ENCODE measurements at places on chromosomes 11 and 22.

- peak; percentile 34 for DNase-seq
Measured at GRCh38 chr22:36419177-36419911, 31.6 kb upstream of the MYH9 start.

DNA sequence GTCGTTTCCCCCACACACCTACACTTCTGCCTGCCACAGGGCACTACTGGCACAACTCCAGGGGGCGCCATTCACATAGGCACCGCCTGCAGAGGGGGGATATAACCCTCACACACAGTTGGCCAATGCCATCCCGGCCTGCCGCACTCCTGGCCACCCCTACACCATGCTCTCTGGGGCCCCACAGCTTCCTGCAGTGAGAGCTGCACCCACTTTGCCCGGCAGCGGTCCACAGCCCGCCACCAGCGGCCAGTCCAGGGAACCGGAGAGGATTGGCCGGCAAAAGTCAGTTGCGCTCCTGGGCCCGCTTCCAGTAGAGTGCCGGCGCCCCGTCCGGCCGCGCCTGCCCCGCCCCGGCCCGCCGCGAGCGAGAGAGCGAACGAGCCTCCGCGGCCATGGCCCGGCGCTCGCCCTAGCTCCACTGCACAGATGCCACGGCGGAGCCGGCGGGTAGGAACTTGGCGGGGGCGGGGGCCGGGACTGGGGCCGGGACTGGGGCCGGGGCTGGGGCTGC is 25.6 kb upstream of the SUSD2 start:
- DNase-seq: no peak

DNA sequence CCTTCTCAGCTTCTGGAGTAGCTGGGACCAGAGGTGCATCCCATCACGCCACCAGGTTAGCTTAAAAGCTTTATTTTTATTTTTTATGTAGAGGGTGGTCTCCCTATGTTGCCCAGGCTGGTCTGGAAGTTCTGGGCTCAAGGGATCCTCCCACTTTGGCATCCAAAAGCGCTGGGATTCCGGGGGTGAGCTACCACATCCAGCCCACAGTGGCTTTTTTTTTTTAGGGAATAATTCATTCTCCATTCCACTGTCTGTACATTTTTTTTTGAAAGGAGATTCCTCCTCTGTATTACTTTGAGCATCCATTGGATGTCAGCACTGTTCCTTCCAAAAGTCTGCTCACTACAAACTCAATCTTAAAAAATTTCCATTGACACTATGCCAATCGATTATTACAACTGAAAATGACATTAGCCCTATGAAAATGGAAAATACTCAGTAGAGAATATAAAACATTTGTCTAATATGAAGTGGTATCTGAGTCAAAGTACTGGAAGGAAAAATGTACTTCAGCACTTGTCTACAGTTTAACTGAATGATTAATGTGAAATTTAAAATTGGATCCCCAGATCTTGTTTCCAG is 1.3 kb upstream of the LPXN start:
- no peak for DNase-seq

GRCh38 chr11:122339436-122340060 is 223.5 kb upstream of the BLID start:
- no peak for DNase-seq

GRCh38 chr11:83259559-83259958 is 26.6 kb downstream of the CCDC90B start:
- DNase-seq: no peak

- DNase-seq: no peak
Measured at GRCh38 chr11:11155962-11156815, 196.9 kb downstream of the CSNK2A3 start.

- DNase-seq: no peak
Measured at GRCh38 chr11:70193411-70194292, 9.4 kb upstream of the FADD start.

DNA sequence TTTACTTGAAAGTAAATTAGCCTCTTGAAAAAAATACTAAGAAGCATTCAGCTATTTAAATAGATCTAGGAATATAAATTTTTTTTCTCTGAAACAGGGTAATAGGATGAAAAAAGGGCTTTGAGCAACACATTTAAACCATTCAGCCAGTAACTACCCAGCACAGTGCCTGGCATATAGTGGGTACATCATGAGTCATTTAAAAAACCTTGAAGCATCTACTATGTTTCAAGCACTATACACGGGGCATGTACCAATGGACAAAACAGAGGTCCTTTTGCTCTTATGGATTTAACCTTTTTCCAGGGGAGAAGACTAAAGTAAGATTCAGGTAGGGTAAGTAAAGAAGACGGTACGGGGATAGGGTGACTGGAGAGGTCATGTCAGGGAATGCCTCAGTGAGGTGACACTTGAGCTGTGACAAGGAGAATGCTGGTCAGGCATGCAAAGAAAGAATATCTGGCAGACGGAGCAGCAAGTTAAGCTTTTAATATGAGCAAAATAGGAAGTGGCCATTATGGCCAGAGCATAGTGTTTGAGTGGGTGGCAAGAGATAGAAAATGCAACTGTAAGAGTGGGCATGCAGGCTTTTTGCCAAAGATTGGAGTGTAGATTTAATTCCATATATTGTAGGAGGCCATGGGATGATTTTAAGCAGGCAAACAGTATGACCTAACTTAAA is 101.1 kb downstream of the HIPK3 start:
- DNase-seq: no peak

DNA sequence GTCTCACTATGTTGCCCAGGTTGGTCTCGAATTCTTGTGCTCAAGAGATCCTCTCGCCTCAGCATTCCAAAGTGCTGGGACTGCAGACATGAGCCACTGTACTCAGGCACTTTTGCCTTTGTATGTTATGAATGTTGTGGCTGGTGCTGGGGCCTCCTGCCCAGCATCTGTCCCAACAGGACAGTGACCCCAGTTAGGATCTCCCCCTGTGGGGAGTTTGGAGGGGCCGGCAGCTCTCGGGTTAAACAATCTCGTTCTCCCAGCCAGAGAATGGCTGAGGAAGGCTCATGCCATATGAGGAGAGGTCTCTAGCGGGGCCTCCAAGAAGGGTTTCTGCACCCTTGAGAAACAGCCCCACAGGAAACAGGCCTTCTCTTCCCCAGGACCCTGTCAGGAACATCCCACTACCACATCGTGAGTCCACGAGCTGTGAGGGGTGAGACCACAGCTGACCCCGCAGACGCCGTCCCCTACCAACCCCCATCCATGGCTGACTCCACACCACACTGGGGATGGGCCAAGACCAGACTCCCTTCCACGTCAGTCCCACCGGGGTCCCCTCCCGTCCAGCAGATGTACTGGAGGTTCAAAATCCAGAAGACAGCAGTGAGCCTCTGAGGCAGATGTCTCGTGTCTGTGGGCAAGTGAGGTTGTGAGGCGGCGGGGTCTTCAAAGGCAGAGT is 54.1 kb downstream of the SHANK2 start:
- DNase-seq: no peak

- no peak for DNase-seq
Measured at GRCh38 chr11:101096036-101096704, 33.4 kb downstream of the PGR start.

- DNase-seq: no peak
Measured at GRCh38 chr22:50309601-50309991, 2.1 kb upstream of the PLXNB2 start.

DNA sequence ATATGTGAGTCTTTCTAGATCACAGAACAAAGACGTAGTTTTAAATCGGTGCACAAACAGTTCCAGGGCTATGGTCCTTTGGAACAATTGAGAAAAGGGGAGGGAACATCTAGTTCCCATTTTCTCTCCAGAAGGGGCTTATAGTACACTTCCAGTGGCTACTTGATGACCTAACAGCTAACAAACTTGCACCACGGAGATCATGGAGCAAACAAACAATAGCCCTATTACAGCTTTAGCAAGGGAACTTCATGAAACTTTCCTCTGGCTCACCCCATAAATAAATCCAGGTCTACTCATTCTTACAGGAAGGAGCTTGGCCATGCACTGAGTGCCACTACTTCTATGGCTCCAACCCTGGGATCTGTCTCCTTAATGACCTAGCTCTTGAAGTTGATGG is 8.3 kb upstream of the FOLR2 start:
- DNase-seq: no peak

- no peak for DNase-seq
Measured at GRCh38 chr11:128615612-128616011, 28.3 kb upstream of the ETS1 start.

DNA sequence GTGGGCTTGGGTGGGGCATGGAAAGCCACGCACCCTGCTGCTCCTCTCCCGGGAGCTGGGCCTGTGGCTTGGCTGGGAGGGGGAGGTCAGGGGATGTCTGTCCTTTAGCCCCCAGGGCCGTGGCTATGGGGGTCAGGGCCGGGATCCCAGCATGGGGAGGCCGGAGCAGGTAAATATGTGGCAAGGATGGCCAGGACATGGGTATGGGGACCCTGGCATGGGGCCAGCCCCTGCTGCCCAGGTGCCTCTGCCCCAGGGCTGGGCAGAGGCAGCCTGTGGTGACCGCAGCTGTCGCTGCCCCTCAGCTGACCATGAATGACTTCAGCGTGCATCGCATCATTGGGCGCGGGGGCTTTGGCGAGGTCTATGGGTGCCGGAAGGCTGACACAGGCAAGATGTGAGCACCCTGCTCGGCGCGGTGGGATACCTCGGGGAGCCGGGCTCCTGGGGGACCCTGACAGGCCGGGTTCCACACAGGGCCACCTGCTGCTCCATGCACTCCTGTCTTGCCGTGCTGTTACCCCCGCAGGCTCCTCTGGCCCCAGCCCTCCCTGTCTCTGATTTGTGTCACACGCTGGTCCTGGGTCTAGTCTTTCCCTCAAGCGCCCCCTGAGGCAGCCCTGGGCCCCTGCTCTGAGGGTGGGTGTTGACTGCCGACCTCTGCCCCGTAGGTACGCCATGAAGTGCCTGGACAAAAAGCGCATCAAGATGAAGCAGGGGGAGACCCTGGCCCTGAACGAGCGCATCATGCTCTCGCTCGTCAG is 8.1 kb upstream of the ANKRD13D start:
- no peak for DNase-seq

- no peak for DNase-seq
Measured at GRCh38 chr11:134862587-134863195, 450.6 kb upstream of the B3GAT1 start.

- DNase-seq: no peak
Measured at GRCh38 chr11:120900643-120901042, 123.3 kb upstream of the TBCEL start.

DNA sequence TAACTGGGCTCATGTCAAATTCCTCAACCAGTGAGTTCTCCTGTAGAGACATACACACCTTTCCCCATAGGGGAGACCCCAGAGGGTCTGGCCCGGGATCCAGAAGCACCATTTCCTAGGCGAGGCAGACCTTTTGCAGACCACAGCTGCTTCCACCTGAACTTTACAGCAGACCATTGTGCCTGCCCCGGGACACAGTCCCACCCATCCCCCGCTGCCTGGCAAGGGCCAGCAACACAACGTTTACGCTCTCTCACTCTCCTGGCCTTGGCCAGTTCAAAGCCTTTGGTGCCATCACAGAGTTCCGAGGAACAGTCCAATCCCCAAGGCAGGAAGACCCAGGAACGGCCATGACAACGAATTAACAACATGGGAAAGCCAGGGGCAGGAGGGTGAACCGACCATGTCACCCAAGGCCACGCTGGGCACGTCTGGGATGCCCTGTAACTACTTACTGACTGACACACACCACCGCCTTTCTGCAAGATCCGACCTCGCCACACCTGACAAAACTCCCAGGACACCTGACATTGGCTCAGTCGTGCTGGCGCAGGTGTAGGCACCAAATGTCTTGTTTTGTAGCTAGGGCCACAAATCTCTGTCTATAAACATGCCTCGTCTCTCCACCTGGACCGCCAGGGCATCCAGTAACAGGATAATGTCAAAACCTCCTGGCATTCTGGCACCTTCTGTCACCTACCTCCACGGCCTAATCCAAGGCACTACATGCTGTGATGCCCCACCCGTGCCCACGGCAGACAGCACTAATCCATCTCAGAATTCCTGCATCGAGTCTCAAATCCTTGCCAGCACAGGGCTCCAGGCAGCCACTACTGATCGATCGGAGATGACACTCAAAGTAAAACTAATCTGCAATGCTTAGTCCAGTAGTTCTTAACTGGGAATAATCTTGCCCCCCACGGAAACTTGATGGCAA is 51.3 kb downstream of the MYH9 start:
- no peak for DNase-seq

DNA sequence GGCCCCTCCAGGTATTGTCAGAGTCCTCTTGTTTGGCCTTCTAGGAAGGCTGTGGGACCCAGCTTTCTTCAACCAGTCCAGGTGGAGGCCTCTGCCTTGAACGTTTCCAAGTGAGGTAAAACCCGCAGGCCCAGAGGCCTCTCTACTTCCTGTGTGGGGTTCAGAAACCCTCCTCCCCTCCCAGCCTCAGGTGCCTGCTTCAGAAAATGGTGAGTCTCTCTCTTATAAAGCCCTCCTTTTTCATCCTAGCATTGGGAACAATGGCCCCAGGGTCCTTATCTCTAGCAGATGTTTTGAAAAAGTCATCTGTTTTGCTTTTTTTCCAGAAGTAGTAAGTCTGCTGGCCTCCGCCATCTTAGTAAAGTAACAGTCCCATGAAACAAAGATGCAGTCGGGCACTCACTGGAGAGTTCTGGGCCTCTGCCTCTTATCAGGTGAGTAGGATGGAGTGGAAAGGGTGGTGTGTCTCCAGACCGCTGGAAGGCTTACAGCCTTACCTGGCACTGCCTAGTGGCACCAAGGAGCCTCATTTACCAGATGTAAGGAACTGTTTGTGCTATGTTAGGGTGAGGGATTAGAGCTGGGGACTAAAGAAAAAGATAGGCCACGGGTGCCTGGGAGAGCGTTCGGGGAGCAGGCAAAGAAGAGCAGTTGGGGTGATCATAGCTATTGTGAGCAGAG is at the start of gene CD3E:
TSS of gene CD3E (plus strand) at position 163 of the 681 bp plus-strand sequence. CDS start at position 386, 223 bp downstream.
- no peak for DNase-seq

DNA sequence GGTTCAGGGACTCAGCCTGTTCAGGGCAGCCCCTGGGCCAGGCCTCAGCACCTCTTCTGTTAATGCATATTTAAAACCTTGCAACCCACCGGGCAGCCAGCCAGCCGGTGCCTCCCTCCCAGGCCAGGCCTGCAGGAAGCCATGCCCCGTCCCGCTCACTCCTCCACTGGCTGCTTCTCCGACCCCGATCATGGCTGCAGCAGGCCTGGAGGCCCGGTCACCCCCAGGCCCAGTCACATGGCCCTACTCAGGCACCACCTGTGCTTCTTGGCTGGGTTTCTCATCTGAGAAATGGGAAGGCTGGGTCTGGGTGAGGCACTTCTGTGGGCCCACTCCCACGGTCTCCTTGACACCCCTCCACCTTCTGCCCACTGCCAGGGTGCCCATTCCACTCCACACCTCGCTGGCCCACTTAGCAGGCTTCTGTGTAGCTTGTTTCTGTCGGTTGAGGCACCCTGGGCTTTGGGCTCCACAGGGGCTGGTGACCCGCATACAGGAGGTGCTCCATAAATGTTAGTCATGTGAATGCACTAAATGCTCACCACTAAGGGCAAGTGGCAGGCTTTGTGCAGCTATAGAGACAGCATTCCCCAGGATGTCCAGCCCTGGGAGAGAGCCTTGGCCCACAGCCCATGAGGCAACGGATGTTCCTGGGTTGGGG is 11.4 kb downstream of the RTN4R start:
- no peak for DNase-seq

GRCh38 chr11:30586251-30587144 is at the start of gene MPPED2:
MPPED2 (minus strand) TSS chr11:30586353; CDS start chr11:30580373, 5,980 bp downstream.
- DNase-seq: no peak
